ENCODE measurements at places on chromosomes 13 and 19.
A peak's percentile ranks its signal among the peaks of the same experiment; 100 is the strongest.

DNA sequence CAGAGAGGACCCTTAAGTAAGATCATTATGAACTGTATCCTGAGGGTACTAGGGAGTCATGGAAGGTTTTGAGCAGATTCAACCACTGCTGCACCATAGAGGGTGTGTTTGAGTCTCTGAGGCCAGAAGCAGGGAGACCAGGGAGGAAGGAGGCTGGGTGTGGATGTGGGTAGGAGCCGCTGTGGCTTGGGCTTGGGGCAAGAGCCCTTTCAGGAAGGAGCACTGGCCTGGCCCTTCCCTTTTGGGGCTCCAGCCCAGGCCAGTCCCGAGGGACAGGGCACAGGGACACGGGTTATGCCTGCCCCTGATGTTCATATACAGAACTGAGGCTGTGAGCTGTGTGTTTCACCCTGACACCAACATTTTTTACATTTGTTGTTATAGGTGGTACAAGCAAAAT lies 7.2 kb downstream of the CIC start:
- DNase-seq: no peak

DNA sequence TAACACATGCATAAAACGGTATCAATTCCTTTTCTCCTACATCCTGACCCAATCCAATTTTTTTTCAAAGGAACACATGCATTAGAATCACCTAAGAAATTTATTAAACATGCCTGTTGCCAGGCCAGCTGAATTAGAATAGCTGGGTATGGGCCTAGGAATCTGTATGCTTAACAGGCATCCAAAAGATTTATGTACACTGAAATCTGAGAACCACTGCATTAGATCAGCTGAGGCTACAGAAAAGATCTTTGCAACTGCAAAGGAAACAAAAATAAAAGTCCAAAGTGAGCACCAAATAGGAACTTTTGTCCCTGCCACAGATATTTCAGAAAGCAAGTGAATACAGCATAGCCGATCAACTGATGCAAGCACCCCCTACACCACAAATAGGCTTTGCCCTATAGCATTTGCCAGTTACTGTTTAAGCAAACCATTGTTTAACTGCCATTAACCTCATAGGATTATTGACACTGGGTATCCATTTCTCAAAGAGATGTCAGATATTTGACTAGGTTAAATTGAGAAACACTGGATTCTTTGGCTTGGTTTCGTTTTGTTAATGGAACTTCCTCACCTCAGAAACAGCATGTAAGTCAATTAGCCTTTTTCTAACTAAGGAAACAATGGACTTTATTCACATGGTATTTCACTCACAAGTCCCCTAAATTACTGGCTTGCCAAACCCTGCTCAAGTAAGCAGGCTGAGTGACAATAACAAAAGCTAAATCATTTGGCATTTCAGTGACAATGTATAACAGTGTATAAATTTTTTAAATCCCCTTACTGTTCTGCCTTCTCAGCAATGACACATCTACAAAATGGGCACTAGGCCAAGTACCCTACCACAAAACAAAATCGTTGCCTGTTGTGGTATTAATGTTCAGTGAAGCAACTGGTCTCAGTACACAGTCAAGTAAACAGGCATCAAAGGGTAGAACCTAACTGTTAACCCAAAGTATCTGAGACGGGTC lies 67.8 kb downstream of the SUCLA2 start:
- no peak for DNase-seq

- no peak for DNase-seq
Observed at GRCh38 chr13:98239162-98240076, 62.4 kb upstream of the RNF113B start.

DNA sequence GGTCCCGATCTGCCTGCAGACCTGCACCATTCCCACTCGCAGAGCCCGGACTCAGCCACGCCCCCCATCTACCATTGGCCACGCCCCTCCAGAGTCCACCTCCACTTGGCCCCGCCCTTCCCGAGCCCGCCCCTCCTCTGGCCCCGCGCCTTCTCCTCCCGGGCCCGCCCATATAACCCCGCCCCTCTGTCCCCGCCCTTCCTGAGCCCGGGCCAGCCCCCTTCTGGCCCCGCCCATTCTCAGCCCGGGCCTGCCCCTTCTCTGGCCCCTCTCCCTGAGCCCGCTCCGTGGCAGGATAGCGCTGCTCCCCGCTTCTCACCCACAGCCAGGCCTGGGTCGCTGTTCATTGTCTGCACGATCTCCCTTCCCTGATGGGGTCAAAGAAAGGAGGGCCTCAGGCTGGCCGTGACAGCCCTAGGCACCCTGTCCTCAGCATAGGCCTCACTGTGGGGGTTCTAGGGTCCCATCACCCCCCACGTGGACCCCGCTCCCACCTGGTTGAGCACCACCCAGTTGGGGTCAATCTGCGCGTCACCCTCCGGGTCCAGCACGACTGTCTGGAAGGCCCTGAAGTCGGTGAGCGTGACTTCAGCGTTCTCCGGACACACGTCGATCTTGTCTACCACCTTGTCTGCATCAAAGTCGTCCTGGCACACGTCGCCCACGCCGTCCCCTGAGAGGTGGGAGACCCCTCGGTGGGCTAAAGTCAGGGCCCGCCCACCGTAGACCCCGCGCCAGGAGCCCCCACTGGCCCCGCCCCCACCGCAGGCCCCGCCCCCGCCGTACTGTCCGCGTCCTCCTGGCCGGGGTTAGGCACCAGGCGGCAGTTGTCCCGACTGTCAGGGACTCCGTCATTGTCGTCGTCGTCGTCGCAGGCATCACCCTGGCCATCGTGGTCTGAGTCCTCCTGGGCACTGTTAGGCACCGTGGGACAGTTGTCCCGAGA lies 5.7 kb downstream of the COMP start:
- DNase-seq: peak; percentile 19

Data from hippocampal formation (tissue), 2 donors.